Endothelial cell (in vitro differentiated cells): ENCODE measurements at places on chromosomes 4 and X.

- DNase-seq, result no peak
These were observed 368.6 kb downstream of the HNRNPD start for GRCh38 chr4:82005158-82005557.

- no peak for DNase-seq
These were observed 18.8 kb upstream of the ATOH1 start for GRCh38 chr4:93809773-93810172.

- DNase-seq, result peak; percentile 35
These were observed 736 bp downstream of the IDS start for GRCh38 chrX:149504226-149504914.

- DNase-seq, result no peak
These were observed 98.7 kb downstream of the GLUD2 start for GRCh38 chrX:121146059-121146628.

- no peak for DNase-seq
These were observed 121.4 kb downstream of the SPRY1 start for GRCh38 chr4:123517971-123518370.

- DNase-seq, result peak; percentile 58
These were observed 39.6 kb downstream of the ZCCHC13 start for GRCh38 chrX:74343343-74344279.

GRCh38 chr4:149140841-149141240 lies 674.8 kb downstream of the IQCM start:
- no peak for DNase-seq

DNA sequence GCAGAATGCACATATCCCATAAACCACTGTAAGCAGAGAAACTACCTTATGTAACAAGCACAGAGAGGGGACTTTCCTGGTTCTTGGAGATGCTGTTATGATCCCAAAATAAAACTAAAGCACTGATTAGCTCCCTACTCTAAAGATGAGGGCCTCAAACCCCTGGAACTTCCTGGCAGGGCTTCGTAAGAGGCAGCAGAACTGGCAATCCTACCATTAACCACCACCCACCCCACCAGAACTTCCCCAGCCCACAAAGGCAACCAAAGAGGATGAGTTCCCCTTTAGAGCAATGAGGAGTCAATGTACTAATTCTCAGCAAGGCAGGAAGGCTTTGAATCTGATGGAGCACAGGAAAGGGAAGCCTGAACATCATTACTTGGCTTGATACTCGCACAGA lies 436.5 kb upstream of the FRG1 start:
- DNase-seq, result no peak

- no peak for DNase-seq
These were observed 224.5 kb downstream of the TRAM1L1 start for GRCh38 chr4:116860891-116861290.

DNA sequence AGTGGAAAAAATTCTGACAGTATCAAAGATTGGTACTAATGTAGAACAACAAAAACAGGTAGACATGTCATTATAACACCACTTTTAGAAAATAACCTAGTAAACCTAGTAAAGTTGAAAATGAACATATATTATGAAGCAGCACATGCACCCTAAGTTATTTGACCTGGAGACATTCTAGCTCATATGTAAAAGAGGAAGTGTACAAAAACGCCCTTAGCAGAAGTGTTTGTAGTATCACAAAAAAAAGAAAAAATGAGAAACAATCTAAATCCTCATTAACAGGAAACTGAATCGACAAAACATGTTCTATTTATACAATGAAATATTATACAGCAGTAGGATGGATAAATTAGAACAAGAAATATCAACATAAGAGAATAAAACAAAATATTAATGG lies 318.9 kb upstream of the PPP1R2C start:
- DNase-seq, result no peak

- peak; percentile 47 for DNase-seq
These were observed 71.7 kb upstream of the HGFAC start for GRCh38 chr4:3369781-3370674.

DNA sequence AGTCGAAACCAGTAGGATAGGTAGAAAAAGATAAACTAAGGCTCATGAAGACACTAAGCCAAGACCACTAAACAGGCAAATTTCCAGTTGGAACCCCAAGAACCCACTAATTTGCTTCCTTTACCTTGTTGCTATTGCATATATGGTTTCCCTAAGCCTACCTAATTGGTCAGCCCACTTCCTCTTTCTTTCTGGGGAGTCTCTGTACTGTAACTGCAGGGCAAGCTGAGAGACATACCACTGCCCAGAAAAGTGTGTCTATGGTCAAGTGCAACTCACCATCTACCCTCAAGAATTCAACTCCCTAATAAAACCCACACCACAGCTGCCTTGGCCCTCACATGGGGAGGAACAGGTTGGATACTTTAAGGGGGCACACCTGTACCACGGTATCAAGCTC lies 28.6 kb downstream of the IDS start:
- no peak for DNase-seq
